ENCODE measurements at places on chromosomes 16 and 17.
A peak's percentile ranks its signal among the peaks of the same experiment; 100 is the strongest.

- no peak for DNase-seq
Observed at GRCh38 chr16:67800338-67800926, 5.9 kb downstream of the RANBP10 start.

DNA sequence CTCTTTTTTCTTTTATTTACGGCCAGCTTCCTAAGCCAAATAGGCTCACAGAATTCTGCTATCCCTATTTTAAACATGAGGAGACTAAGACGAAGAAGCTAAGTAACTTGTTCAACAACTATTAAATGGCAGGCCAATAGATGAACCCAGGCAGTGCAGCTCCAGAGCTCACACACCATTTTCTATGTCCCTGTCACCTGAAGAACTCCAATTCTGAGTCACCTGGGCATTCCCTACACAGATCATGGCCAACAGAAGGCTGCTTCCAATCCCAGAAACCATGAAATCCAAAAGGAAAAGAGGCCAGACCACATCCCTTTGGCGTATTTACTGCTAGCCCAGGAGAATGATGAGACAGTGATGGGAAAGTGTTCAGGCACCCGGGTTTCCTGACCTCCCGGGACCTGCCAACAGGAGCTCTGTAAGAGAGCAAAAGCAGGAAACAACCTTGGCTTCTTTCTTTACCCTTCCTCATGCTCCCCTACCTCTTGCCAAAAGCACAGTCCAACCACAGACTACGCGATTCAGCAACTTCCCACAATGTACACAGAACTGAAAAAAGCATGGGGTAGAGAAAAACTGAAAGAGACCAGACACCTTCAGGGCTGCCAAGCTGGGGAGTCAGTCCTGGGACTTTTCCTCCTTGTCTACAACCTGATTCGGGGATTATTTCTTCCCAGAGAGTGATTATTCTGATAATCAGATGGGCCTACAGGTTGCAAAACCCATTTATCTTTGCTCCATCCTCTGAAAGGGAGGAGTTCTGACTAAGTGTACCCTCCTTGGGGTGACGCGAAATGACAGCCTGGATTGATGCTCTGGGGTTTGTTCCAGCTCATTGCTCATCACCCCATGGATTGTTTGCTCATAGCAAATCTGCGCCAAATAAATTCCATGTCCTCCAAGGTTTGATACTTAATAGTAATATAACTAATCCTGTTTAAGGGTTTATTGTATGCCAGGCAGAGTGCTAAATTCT, 47.8 kb upstream of the HAS3 start:
- peak; percentile 61 for DNase-seq

DNA sequence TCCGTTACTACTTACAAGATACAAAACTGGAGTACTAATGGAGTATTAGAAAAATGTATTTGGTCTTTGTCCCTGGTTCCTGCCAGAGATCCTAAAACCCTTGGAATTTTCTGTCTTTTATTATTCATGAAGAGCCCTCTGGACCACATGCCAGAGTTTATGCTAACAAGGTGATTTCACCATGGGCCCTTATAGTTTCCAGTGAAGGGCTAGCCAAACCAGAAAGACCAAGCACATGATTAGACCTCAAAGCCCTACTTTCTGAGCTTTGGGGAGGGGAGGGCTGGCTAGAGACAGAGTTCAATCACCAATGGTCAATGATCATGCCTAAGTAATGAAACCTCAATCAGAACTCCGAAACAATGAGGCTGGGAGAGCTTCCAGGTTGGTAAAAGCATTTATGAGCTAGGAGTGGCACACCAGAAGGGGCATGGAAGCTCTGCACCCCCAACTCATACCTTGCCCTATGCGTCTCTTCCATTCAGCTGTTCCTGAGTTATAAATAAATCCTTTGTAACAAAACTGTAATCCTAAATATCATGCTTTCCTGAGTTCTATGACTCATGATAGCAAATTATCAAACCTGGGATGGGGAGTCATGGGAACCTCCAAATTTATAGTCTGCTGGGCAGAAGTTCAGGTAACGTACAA, 10.4 kb downstream of the DCUN1D3 start:
- DNase-seq = no peak

GRCh38 chr17:43945074-43945829, 3.0 kb upstream of the PPY start:
- DNase-seq = no peak

- peak; percentile 46 for DNase-seq
Observed at GRCh38 chr17:43169561-43170139, 1.4 kb upstream of the NBR1 start.

DNA sequence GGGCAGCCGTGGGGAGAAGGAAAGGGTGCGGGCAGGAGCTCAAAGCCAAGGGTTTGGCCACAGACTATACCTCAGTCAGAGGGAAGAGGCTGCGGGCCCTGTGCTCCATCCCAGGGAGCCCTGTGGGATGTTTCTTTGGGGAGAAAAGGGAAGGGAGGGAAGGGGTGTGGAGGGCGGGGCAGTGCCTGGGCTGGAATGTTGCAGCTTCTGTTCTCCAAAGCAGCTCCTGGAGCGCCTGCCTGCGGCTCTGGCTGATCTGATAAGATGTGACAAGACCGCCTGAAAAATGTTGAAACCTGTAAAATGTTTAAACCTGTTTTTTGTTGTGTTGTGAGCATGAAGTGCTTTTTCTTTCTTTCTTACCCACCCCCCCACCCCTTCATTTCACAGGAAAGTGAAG, 32.8 kb downstream of the WNT3 start:
- DNase-seq = no peak

DNA sequence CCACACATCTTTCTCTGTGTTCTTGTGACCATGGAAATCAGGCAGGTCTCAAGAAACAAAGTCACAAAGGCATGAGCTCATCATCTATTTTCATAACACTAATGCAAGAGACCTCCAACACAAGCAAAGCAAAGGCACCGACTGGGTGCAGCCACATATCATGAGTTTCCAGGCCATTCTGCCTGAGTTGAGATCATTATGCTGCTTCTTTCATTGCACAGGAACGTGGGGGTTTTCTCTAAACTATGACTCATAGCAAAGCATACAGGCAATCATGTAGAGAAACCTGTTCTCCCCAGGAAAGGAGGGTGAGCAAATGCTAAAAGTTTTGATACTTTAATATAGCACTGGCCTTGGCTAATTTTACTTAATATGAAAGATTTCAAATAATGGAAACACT, 60.7 kb downstream of the GRIN2A start:
- DNase-seq = peak; percentile 29

DNA sequence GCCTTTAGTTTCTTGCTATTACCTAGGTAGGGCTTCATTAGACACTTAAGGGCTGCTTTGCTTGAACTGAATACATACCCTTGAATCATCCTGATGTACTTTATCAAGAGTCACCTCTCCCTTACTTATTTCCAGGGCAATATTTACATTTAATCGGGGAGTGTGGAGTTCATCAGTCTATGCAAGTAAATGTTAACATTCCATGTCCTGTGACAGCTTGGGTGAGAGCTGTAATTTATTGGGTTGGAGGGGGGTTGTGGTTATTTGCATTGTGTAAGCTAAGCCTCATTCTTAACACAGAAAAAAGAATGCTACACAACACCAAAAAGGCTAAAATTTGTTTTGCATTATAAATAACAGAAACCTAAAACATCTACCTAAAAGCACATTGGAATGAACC, 16.7 kb downstream of the KCNJ16 start:
- DNase-seq = no peak

GRCh38 chr16:252366-253337, 18.0 kb downstream of the FAM234A start:
- no peak for DNase-seq

- DNase-seq = no peak
Observed at GRCh38 chr17:76419576-76420260, 33.2 kb downstream of the UBE2O start.

GRCh38 chr17:69654981-69655855, 240.7 kb downstream of the MAP2K6 start:
- DNase-seq = no peak

DNA sequence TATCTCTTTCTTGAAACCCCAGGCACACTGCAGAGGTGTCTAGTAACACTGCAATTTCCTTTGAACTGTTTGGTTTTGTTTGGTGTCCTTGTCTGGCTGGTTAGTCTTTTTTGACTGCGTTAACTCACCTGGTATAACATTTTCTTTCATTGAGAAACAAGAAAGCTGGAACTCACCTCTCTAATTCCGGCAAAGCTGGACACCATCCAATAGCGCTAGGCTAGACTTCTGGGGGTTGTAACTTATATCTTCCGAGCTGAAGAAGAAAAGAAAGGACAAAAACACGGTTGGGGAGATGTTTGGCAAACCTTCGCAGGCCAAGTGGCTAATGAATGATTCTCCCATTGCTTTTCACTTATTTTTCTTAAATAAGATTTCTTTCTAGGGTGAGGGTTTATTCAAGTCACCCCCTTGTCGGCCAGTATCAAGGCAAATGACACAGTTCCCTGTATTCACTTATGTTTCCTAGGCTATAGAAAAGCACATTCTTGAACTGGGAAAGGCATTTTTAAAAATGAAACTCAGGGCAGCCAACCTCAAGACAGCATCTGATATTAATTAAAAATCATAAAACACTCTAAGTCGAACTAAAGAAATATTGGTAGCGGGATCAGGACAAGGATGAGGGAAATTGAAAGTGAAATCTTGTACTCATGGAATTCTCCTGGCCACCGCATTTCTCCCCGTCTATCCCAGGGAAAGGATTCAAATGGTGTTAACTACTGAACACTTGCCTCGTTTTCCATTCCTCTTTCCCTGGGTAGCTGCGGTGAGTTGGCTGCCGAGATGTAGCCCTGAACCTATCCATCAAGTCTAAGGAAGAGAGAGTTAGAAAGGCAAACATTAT, 95.9 kb upstream of the ZFHX3 start:
- no peak for DNase-seq

DNA sequence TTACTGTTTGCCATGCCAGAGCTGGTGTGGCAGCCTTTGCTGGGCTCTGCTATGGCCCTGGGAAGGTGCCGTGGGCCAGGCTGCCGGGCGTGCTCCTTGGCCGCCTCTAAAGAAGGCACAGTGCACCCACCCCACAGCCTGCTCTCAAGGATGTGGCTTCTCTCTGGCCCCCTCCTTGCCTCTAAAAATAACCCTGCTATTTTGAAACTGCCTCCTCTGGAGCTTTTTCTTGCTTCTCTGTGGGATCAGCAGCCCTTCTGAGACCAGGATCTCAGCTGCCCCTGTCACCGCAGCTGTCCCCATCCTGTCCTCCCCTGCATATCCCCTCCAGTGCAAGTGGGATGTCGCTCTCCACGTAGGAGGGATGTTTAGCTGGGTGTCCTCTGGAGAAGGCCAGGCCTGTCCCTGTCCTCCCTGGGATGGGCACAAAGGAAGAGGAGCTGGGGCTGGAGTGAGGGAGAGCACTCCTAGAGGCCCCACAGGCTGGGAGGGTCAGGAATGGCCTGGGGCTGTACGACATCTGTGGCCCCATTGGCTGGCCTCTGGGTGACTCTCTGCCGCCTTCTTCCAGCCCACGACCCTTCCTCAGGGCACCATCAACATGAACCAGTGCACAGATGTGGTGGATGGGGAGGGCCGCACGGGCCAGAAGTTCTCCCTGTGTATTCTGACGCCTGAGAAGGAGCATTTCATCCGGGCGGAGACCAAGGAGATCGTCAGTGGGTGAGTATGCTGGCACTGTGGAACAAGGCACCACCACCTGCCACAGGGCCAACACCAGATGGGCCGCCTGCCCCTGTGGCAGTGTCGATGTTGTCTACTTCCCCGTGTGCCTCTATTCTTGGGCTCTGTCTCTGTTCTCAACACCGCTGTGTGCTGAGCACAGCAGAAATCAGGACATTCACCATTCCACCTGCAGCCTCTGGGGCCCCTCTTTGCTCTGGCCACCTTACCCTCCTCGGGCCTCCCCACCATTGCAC, 79.7 kb downstream of the PLD6 start:
- no peak for DNase-seq

DNA sequence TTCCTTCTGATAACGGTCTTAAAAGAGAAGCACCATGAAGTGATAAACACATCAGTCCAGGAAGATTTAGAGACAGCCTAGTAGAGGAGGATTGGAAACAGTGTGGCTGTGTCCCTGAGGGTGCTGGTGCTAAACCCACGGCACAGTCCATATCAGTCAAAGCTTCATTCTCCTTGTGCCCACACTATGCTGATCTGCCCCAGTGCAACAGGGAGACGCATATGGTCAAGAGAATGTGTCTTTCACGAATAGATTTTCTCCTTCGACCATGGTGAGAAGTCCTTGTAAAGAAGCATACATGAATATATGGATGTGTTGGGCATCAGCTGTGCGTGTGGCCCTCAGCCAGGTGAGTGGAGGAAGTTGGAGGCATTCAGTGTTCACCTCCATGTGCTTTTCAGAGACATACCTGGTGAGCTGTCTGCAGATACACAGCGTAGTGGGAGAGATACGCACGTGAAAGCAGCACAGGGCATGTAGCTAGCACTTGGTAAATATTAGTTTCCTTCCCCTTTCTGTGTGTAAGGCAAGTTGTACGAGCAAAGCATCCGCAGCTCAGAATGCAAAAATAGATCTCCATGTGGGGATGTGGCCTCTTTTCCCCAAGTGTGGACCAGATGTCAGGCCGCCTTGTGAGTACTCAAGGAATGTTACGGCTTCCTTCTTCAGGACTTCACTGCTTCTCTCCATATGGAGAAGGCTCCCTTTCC, 29.4 kb downstream of the HLF start:
- no peak for DNase-seq

DNA sequence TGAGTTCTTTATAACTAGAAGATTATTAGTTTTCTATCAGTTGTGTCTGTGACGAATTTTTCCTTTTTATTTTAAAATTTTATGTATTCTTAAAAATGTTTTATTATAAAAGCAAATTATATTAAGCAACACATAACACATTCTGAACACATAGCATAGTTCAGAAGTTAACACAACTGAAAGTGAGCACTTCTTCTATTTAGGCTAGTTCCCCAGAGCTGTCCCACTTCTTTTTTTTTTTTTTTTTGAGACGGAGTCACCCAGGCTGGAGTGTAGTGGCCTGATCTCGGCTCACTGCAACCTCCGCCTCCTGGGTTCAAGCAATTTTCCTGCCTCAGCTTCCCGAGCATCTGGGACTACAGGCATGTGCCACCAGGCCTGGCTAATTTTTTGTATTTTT, 37.7 kb upstream of the ALDH3A2 start:
- no peak for DNase-seq

DNA sequence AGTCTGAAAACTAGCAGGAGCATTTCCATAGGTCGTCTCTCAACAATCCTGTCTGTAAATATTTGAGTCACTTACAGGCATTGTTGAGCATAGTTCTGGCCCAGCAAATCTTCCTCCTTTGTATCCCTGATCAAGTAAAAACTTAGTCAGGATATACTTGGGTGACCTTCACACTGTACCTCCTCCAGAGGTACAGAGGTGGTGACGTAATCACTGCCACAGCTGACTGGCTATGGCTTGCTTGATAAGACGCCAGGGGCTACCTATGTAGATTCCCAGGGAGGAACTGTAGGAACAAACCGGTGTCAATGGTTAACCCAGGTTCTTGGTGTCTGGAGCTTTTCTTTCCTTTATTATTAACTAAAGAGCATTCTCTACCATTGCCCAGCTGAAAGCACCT, at the start of gene KCNJ16:
KCNJ16 (plus strand) TSS at position 270 of the 400 bp plus-strand sequence. CDS start 56,863 bp downstream, outside the sequence.
- no peak for DNase-seq

- DNase-seq = no peak
Observed at GRCh38 chr16:4507588-4508345, 30.8 kb downstream of the CDIP1 start.

- DNase-seq = no peak
Observed at GRCh38 chr16:3767333-3767986, 50.1 kb upstream of the TRAP1 start.

GRCh38 chr16:88497561-88498462, 44.7 kb downstream of the ZFPM1 start:
- DNase-seq = no peak

Data from GM12865 (cell line).